ENCODE measurements at places on chromosomes 4 and X. TPM values are rescaled to one million over a fixed set of nuclear protein-coding genes. Genes with fewer than 3 reads are reported as not detected.
A peak's percentile ranks its signal among the peaks of the same experiment; 100 is the strongest.

SH2D1A gene
- total RNA-seq: not detected

C4orf50 gene
- not detected for total RNA-seq

XG gene
- 0.44 TPM for total RNA-seq

UCHL1 gene
- total RNA-seq: 328 TPM

GRCh38 chr4:65976287-65976686, 306.0 kb upstream of the EPHA5 start:
- H3K4me1 ChIP-seq: no peaks in the 10 kb centered on the region
- no peaks in the 10 kb centered on the region for H3K36me3 ChIP-seq
- no peaks in the 10 kb centered on the region for H3K27me3 ChIP-seq
- no peak for DNase-seq

DNA sequence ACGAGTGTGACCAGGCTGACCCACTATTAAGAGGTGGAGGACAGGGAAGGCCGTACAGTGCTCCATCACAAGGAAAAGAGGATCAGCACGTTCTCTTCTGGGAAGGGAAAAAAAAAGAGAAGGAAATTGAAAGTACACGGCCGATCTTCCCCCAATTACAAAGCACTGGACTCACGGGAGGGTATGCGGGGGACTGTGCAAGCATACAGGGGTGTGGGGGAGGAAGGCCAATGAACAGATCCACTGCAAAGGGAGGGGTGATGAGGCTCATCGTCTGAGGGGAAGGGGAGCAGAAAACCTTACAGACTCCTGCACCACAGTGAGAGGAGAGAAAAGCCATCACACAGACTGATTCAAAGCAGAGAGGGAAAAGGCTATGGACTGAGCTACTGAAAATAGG, 1.1 kb downstream of the ELK1 start:
- H3K27ac ChIP-seq: no peak overlapping the region
- H3K36me3 ChIP-seq: peaks cover 3% of the 10 kb centered on the region
- no peaks in the 10 kb centered on the region for H3K27me3 ChIP-seq
- H3K4me3 ChIP-seq: peak overlapping the region; percentile 56
- H3K4me1 ChIP-seq: peaks cover 14% of the 10 kb centered on the region

DNA sequence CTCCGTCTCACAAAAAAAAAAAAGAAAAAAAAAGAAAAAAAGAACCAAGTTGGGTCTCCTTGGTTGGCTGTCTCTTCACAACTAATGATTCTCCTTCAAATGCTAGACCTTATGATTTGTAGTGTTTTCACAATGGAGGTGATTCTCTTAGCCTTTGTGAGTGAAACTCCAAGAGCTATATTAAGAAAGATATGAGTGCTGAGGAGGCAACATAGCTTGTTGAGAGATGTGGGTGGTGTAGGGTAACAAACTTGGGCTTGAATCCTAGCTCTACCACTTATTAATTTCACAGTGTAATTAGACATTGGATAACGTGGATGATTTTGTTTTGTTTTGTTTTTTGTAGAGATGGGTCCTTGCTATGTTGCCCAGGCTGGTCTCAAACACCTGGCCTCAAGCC, 10.4 kb upstream of the SEPTIN11 start:
- H3K4me3 ChIP-seq: no peak overlapping the region
- peaks cover 16% of the 10 kb centered on the region for H3K4me1 ChIP-seq
- H3K27ac ChIP-seq: no peak overlapping the region

DNA sequence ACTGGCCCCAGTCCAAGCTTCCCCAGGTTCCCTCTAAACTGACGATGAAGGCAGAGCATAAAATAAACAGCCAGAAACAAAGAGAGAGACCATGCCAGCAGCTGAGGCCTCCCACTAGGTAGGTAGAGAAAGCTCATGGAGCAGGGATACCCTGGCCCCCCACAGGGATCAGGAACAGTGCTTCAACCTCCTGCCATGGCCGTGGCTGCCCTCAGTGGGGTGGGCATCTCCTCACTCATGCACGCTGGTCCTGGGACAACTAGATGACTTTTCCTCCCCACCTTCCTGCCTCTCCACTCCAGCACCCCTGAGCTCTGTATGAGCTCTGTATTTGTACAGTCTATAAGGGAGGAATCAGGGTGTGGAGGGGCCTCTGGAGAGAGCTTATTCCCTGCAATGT, 117.7 kb upstream of the PSAPL1 start:
- no peaks in the 10 kb centered on the region for H3K4me1 ChIP-seq
- H3K27ac ChIP-seq: no peak overlapping the region
- H3K27me3 ChIP-seq: no peaks in the 10 kb centered on the region

DNA sequence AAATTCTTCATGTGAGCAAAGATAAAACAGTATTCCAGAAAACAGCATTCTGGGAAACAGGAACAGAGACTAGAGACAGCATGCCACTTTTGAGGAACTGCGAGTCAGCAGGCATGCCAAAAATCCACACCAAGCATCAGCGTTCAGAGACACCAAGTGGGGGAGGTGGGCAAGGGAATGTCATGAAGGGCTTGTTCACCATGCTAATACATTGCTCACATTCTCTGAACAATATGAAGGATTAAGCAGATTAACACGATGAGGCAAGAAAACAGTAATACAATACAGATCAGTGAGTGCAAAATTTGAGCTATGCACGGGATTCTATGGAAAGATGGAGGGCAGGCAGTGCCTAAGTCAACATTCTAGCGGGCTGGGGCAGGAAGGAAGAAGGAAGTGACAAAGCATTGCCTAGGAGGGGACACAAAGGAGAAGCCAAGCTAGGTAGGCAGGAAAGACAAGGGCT, 278.3 kb downstream of the FBXW7 start:
- peak overlapping the region; percentile 96 for H3K27ac ChIP-seq
- H3K36me3 ChIP-seq: no peaks in the 10 kb centered on the region
- no peaks in the 10 kb centered on the region for H3K27me3 ChIP-seq
- peak; percentile 62 for DNase-seq
- H3K4me3 ChIP-seq: no peak overlapping the region

- no peak overlapping the region for H3K4me3 ChIP-seq
- peaks cover 8% of the 10 kb centered on the region for H3K4me1 ChIP-seq
- DNase-seq: no peak
Measured at GRCh38 chrX:150196285-150196684, 166.8 kb upstream of the MAMLD1 start.

- no peak overlapping the region for H3K4me3 ChIP-seq
- H3K27ac ChIP-seq: no peak overlapping the region
- H3K4me1 ChIP-seq: no peaks in the 10 kb centered on the region
- H3K27me3 ChIP-seq: no peaks in the 10 kb centered on the region
- no peaks in the 10 kb centered on the region for H3K36me3 ChIP-seq
Measured at GRCh38 chrX:109934935-109935334, 68.0 kb upstream of the TMEM164 start.

- H3K27me3 ChIP-seq: no peaks in the 10 kb centered on the region
- no peak overlapping the region for H3K4me3 ChIP-seq
- H3K36me3 ChIP-seq: no peaks in the 10 kb centered on the region
- no peaks in the 10 kb centered on the region for H3K4me1 ChIP-seq
- no peak overlapping the region for H3K27ac ChIP-seq
- no peak for DNase-seq
Measured at GRCh38 chrX:6685489-6685888, 150.6 kb upstream of the VCX3A start.

Measured in endothelial cell of umbilical vein (primary cell).